NCI-H1092 (cell line): ENCODE measurements at places on chromosomes 7 and 10.

- DNase-seq: no peak
Observed at GRCh38 chr7:100211342-100211780, 8.4 kb upstream of the PVRIG start.

- peak; percentile 48 for DNase-seq
Observed at GRCh38 chr7:149625340-149625946, 127.8 kb upstream of the ZNF746 start.

DNA sequence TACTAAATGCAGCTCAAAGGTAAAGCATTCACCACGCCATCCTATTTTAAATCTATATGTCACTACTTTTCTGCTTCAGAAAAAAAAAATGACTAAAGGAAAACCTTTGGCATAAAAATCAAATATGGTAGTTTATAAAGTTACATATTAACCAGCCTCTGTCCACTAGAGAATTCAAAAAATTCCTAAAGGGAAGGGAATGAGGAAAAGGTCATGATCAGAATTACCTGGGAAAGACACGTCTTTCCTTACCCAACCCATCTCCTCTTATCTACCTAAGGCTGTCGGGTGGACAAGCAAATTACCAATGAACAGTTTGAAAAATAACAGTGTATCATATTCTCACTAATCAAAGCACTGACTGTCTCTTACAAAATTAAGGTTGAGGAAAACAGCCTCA lies 100.7 kb upstream of the TMEM106B start:
- no peak for DNase-seq

GRCh38 chr10:62308101-62308500 lies 39.5 kb upstream of the RTKN2 start:
- no peak for DNase-seq

DNA sequence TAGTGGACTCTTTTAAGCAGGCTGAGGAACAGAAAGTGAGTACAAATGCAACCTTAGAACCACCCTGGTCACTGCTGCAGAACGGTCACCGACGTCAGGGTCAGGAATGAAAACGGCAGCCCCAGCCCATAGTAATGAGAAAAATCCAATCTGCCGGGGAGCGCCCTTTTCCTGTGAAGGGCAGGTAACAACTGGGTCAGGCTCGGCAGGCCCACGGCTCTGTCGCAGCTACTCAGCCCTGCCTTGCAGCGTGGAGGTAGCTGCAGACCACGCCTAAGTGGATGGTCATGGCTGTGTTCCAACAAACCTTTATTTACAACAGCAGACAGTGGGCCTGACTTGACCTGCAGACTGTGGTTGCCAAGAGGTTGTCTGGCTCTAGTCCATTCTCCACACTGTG lies 563.2 kb downstream of the DNAJB6 start:
- DNase-seq: peak; percentile 82
